ENCODE measurements at places on chromosomes 6 and 20. TPM values are rescaled to one million over a fixed set of nuclear protein-coding genes. Genes with fewer than 3 reads are reported as not detected.

DNA sequence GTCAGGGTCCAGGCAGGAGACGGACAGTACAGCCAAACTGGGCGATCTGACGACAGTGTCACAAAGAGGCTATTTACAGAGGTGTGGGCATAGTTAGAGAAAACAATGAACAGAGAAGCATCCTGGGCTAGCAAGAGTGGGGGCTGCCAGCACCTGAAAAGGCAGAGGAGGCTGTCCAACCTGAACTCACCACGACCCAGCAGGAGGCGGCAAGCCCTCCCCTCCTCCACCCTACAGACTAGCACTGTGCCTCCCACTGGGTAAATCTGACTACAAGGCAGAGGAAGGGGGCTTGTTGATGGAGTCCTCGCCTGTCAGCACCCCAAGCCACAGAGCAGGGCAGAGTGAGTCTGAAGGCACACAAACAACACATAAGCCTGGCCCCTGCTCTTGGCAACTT, 52.8 kb upstream of the CDYL start:
- H3K27me3 ChIP-seq = no peaks in the 10 kb centered on the region
- peaks cover 4% of the 10 kb centered on the region for H3K4me1 ChIP-seq
- H3K27ac ChIP-seq = no peak overlapping the region
- no peak for DNase-seq
- no peaks in the 10 kb centered on the region for H3K36me3 ChIP-seq

DNA sequence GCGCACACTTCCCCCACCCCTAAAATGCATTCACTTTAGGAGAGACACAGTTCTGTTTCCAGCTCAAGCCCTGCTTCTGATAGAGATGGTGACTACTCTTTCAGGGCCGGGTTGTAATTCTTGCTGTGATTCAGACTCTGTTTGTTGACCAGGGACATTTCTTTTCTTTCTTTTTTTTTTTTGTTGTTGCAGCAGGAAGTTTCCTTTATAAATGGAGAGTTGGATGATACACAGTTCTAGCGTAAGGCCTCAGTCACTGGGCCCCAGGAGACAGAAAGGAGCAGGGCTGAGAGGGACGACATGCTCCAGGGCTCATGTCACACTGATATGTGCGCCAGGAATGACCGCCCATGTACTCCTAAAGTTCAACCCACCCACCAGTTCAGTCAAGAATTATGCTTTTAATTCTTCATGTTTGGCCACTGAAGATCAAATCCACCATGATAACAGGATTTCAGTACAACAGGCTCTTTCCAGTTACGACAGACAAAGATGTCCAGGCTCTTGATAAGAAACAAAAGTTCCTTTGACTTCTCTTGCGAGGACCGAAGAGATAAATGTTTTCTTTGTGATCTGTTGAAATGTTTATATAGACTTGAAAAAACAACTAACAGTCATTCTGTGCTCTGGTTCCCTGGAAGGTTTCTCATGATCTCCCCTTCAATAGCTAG, 142.5 kb downstream of the CD164 start:
- no peaks in the 10 kb centered on the region for H3K27me3 ChIP-seq
- no peak for DNase-seq
- H3K4me1 ChIP-seq = peaks cover 8% of the 10 kb centered on the region
- no peak overlapping the region for H3K4me3 ChIP-seq

- no peaks in the 10 kb centered on the region for H3K27me3 ChIP-seq
- no peaks in the 10 kb centered on the region for H3K4me1 ChIP-seq
- DNase-seq = no peak
Observed at GRCh38 chr6:16047435-16047990, 81.4 kb upstream of the MYLIP start.

DNA sequence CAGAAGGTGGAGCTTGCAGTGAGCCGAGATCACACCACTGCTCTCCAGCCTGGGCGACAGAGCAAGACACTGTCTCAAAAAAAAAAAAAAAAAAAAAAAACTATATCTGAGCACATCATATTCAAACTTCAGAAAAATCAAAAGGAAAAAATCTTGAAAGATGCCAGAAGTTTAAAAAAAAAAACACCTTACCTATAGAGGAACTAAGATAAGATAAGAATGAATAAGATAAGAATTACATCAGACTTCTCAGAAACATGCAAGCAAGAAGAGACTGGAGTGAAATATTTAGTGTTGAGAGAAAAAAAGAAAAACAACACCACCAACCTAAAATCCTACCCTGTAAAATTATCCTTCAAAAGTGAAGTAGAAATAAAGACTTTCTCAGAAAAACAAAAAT, 116.8 kb upstream of the ARID1B start:
- H3K27ac ChIP-seq = no peak overlapping the region
- H3K4me1 ChIP-seq = no peaks in the 10 kb centered on the region
- no peaks in the 10 kb centered on the region for H3K36me3 ChIP-seq
- no peak for DNase-seq
- H3K4me3 ChIP-seq = no peak overlapping the region

- H3K4me1 ChIP-seq = no peaks in the 10 kb centered on the region
- no peaks in the 10 kb centered on the region for H3K27me3 ChIP-seq
- H3K4me3 ChIP-seq = no peak overlapping the region
Observed at GRCh38 chr20:16011519-16011918, 561.7 kb downstream of the KIF16B start.

DNA sequence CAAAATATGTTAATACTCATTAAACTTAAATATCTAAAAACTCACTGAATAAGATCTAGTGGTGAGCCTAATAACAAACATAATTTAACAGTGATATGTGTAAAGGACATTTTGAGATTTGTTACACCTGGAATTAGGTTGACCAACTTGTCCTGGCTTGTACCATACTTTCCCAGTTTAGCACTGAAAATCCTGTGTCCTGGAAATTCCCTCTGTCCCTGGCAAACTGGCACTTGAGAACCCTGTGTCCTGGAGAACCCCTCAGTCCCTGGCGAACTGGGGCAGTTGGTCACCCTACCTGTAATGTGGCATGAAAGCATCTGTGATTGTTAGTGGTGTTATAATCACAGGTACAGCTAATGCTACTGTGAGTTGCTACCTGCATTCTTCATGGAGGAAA, 6.9 kb upstream of the PRND start:
- no peaks in the 10 kb centered on the region for H3K4me1 ChIP-seq
- no peak overlapping the region for H3K27ac ChIP-seq
- H3K27me3 ChIP-seq = no peaks in the 10 kb centered on the region
- no peak overlapping the region for H3K4me3 ChIP-seq

Gene C6orf163
- total RNA-seq = 1.1 TPM

Gene NR2E1
- total RNA-seq = not detected

Gene QRSL1
- total RNA-seq = 16.0 TPM

- H3K36me3 ChIP-seq = no peaks in the 10 kb centered on the region
- no peak overlapping the region for H3K4me3 ChIP-seq
- no peaks in the 10 kb centered on the region for H3K4me1 ChIP-seq
- no peaks in the 10 kb centered on the region for H3K27me3 ChIP-seq
Observed at GRCh38 chr6:14746139-14746837, 499.6 kb upstream of the JARID2 start.

Gene GNL1
- total RNA-seq = 42.2 TPM

DNA sequence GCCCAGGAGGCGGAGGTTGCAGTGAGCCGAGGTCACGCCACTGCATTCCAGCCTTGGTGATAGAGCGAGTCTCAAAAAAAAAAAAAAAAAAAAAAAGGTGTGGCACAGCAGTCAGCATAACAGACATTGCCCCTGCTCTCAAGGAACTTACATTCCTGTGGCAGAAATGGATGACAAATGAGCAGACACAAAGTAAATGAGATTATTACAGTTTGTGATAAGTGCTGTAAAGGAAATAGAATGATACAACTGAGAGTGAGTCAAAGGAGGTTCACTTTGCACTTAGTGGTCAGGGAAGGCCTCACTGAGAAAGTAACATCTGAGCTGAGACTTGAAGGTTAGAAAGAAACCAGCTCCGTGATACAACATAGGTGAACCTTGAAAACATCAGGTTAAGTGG, 36.4 kb downstream of the CEP250 start:
- DNase-seq = no peak
- no peaks in the 10 kb centered on the region for H3K36me3 ChIP-seq
- no peak overlapping the region for H3K27ac ChIP-seq
- no peaks in the 10 kb centered on the region for H3K27me3 ChIP-seq

Gene NNAT
- total RNA-seq = 3.3 TPM

Gene TRIM15
- 26.8 TPM for total RNA-seq

GRCh38 chr6:44967481-44967880, 360.6 kb upstream of the RUNX2 start:
- DNase-seq = no peak
- no peaks in the 10 kb centered on the region for H3K27me3 ChIP-seq
- H3K4me1 ChIP-seq = no peaks in the 10 kb centered on the region
- H3K4me3 ChIP-seq = no peak overlapping the region

DNA sequence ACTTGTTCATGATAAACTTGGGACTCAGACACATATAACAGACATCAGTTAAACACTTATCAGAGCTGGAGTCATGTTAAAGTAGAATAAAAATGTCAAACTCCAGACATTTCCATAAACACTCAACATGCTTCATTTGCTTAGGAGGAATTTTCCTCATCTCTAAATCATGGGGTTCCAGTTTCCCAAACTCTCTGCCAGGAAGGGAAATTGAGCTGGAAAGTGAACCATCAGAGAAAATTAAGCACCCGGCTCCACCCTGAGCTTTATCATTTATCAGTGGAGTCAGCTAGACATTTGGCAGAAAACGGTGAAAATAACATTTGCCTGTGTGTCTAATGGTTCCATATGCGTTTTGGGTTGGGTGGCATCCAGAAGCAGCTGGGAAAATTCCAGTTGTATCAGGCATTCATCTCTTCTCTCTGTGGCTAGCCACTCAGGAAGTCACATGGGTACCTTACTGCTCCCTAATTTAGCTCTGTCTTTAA, 25.3 kb upstream of the ZNFX1 start:
- H3K36me3 ChIP-seq = no peaks in the 10 kb centered on the region
- H3K4me1 ChIP-seq = no peaks in the 10 kb centered on the region
- no peak overlapping the region for H3K4me3 ChIP-seq
- DNase-seq = no peak

GRCh38 chr6:134456226-134456625, 138.3 kb upstream of the SGK1 start:
- no peak overlapping the region for H3K27ac ChIP-seq
- H3K36me3 ChIP-seq = no peaks in the 10 kb centered on the region
- H3K4me3 ChIP-seq = no peak overlapping the region
- no peak for DNase-seq
- H3K4me1 ChIP-seq = no peaks in the 10 kb centered on the region

DNA sequence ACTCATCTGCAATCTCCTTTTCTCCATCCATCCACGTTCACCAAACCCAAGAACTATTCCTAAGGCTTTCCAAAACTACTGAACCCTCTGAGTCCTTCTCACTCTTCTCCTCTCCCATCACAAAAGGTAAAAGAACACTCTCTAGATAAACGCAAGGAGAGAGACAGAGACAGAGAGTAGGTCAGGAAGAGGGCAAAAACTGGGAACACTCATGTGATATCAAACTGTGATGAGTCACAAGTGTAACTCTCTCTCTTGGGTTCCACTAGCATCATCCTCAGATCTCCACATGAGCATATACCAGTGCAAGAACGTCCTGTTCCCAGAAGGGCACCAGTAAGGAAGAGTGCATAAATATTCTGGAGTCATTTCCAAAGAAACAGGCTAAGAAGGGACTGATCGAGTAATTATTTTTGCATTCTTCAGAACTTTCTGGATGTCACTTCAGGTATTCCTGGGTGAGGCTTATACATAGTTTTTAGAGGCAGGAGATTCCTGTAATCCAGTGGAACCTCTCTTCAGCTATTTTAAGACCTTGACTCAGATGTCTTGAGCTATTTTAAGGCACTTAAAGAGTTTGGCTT, 47.3 kb upstream of the STXBP5 start:
- H3K4me1 ChIP-seq = no peaks in the 10 kb centered on the region
- no peak overlapping the region for H3K27ac ChIP-seq
- no peak overlapping the region for H3K4me3 ChIP-seq
- no peak for DNase-seq
- no peaks in the 10 kb centered on the region for H3K36me3 ChIP-seq

DNA sequence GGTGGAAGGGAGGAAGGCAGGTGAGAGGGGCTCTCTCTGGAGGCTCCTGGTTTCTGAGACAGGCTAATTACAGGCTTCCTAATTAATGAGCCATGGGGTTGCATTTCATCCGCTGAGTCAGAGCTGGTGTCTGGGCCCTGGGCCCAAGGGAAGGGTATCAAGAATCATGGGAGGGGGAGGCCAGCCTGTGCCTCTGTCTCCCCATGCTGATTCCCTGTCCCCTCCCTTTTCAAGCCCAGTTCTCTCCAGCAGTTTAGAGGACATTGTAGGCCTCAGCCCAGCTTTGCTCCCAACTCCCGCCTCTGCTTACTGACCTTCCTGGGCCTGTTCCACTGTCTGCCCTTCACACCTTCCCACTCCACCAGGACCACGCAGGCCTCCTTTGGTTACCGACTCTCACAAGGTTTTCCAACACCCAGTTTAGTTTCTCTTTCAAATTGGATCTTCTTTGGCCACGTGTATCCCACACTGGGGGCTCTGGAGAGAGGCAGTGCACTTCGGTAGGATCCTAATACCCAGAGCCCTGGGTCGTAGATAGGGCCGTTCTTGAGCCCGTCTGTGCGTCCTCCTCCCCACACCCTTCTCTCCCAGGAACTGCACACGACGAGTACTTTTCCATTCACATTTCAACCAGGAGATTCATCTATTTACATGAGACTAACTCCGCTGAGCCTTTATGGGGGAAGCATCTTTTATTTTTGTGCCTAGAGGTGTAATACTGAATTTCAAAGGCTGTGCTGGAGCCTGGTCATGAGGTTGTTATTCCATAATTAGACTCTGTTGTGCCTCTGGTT, 18.2 kb upstream of the AVP start:
- no peaks in the 10 kb centered on the region for H3K36me3 ChIP-seq
- H3K4me3 ChIP-seq = no peak overlapping the region
- H3K4me1 ChIP-seq = no peaks in the 10 kb centered on the region
- no peak for DNase-seq
- H3K27me3 ChIP-seq = no peaks in the 10 kb centered on the region

Gene OR2B2
- total RNA-seq = not detected

Gene PNPLA1
- 0.35 TPM for total RNA-seq

DNA sequence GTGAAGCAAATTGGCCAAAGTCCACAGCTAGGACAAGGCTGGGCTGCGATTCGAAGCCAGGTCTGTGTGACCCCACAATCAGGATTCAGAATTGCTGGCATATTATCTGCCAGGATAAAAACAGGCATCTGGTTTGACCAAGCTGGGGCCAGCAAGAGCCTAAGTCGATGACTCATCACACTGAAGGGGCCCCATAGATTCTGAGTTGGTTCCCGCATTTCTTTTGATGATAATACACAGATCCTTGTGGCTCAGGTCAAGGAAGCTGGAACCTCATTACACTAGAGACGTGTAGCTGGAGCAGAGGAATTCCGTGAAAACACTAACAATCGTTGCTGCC, 6.5 kb downstream of the KCNB1 start:
- no peaks in the 10 kb centered on the region for H3K36me3 ChIP-seq
- no peak overlapping the region for H3K4me3 ChIP-seq
- no peaks in the 10 kb centered on the region for H3K4me1 ChIP-seq
- H3K27me3 ChIP-seq = peaks cover 8% of the 10 kb centered on the region

DNA sequence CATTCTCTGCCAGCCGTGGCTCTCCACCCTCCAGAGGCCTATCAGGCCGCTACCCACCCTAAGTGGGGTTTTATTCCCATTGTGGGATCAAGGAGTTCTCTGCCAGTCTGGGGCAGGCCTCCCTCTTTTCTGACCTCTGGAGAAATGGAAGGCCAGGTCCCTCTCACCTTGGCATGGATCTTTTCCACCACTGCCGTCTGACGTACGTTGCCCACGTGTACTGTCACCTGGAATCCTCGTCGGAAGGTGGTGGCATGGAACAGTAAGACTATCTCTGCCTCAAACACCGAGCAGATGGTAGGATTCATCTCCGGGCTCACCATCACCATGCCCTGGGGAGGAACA, 7.3 kb downstream of the GTPBP2 start:
- H3K4me3 ChIP-seq = no peak overlapping the region
- H3K27ac ChIP-seq = no peak overlapping the region
- no peaks in the 10 kb centered on the region for H3K4me1 ChIP-seq
- peaks cover 4% of the 10 kb centered on the region for H3K36me3 ChIP-seq
- H3K27me3 ChIP-seq = no peaks in the 10 kb centered on the region
- no peak for DNase-seq

Data from colonic mucosa (tissue), 4 donors.